Activated naive CD4-positive, alpha-beta T cell (primary cell): ENCODE measurements at places on chromosomes 11 and 22.

GRCh38 chr11:113202431-113202830 is 112.0 kb upstream of the TTC12 start:
- no peak for DNase-seq

DNA sequence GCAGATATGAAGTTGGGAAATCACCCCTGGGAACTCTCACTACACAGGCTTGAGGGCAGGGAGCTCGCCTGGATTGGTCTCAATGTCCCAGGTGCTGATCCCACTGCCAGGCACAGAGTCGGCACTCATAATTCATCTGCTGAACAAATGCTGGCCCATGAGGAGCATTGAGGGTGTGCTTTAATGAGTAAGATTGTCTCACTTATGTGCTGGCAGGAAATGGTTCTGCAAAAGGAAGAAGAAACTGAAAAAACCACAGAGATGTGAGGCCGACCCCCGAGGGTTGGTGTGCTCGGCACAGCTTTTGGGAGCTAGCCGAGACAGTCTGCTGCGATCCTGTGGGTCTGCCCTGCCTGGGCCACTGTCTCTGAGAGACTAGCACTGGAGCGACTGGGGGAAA is 9.4 kb downstream of the PLAAT2 start:
- peak; percentile 39 for DNase-seq

GRCh38 chr22:20774882-20775281 is 969 bp downstream of the SERPIND1 start:
- no peak for DNase-seq

DNA sequence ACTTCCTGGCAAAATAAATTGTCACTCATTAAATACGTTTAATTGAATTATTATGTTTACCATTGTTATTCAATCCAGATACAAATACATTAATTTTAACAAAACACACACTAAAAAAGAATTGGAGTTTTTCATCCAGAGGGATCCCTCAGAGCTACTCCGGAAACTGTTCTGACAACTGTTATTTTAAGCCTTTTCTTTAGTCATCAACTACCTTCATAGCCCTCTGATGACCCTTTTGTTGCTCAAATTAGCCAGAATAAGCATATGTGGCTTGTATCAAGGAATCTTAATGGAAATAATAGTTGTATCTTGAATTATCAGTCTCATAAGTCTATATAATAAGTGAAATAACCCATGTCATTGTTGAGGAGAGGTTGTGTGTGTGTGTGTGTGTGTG is 405.4 kb upstream of the FAT3 start:
- DNase-seq, result no peak

- DNase-seq, result no peak
These were observed 12.0 kb upstream of the MMP13 start for GRCh38 chr11:102967497-102967896.

DNA sequence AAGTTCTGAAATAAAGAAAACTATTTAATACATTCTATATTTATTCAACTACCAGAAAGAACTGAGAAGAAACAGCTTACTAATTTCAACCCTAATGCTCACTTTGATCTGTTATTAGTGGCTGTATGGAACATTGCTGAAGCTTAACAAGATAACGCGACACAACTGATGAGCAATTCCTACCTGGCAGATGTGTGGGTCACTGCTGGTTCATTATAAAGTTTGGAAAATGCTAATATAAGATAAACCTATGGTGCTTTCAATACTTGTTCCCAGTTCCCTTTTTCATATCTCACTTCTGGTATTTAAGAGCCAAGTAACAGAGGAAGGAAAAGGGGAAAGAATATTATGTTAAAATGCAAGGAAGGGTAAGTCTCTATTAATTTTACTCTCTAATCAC is 10.5 kb downstream of the CTSC start:
- no peak for DNase-seq

DNA sequence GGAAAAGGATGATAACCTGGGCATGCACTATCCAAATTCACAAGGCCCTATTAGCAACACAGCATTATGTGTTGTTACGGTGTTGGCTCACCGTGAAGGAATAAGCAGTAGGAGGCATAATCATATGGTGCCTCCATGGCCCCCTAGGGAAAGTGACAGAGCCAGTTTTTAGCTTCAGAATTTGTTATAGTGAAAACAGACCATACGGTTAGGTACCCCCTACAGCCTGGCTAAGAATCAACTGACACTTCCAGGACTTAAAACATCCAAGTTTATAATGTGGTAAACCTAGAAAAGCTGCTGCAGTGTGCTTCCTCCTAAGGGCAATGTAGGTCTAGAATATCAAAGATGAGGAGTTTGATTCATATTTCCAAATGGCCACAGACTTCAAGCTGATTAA is 30.4 kb downstream of the KIF18A start:
- no peak for DNase-seq

DNA sequence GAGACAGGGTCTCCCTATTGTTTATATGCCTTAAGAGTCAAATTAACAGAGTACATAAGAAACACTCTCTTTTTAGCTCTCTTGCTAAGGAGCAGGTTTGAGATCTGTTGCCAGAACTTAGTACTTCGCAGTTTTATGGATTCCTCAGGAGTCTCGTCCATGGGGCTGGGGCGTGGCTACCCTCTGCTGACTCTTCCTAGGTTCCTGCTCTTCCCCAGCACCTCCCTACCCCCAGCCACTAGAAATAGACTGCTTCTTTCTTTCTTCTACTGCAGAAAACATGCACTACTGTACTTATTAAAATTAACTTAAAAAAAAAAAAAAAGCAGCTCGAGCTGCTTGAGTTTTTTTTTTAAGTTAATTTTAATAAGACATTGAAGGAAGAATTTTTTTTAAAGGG is 8.0 kb downstream of the FAM118B start:
- DNase-seq, result no peak

DNA sequence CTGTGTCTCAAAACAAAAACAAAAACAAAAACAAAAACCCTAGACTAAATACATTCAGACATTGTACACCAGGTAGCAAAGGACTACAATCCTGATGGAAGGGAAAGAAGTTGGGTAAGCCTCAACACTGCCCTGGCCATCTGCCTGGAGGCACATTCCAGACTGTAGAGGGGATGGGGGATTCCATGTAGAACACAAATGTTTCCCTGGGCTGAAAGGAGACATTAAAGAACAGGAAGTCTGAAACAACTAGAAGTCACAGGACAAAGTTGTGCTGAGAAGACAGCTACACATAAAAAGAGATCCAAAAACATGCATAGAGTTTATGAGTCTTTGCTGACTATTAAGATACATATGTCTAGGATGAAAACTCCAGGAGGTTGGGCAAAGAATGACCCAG is 83.9 kb downstream of the RRAS2 start:
- DNase-seq, result no peak

GRCh38 chr11:88151709-88152265 is 23.5 kb downstream of the RAB38 start:
- no peak for DNase-seq
